Mammary epithelial cell (primary cell): ENCODE measurements at places on chromosomes 13 and 19. TPM values are rescaled to one million over a fixed set of nuclear protein-coding genes. Genes with fewer than 3 reads are reported as not detected.

The DMKN gene
- total RNA-seq: 127 TPM

The RDH8 gene
- not detected for total RNA-seq

The PRTN3 gene
- total RNA-seq: not detected in 2 replicates

The C1QTNF9 gene
- total RNA-seq: not detected
